Fibroblast of lung (primary cell): ENCODE measurements at places on chromosomes 6 and 20. TPM values are rescaled to one million over a fixed set of nuclear protein-coding genes. Genes with fewer than 3 reads are reported as not detected.

DNA sequence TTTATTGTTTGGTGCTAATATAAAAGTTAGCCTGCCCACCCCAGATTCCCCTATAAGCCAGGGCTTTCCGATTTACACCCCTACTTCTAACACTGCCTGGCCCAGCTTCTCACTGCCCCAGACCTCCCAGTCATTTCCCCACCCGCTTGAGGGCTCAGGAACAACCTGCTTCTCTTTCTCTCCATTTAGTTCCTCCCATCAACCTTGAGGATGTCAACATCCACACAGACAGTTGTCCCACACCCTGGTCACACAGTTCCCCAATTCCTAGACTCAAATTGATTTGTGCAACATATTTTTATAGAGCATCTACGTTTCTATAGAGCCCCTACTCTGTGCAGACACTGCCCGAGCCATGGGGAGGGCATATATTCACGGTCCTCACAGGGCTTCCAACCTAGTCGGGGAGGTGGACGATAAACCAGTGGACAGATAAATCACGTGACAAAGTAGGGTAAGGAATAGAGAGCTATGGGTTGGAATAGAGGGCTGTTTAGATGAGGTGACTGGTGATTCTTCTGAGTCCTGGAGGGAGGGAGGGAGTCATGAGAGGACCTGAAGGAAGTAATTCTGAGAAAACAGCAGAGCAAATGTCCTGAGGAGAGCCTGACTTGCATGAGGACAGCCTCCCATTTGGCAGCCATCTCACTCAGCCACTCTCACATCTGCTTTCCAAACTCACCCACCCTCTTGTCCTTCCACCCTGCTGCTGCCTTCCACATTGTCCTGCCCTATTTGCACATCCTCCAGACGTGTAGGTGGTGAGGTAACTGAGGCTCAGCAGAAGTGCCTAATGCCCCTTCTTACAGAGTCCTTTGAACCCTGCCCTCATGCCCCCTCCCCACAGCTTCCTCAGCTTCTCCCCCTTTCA lies 6.3 kb downstream of the GABRR2 start:
- no peak overlapping the region for H3K4me3 ChIP-seq
- H3K36me3 ChIP-seq: no peaks in the 10 kb centered on the region
- DNase-seq: no peak
- H3K27ac ChIP-seq: no peak overlapping the region
- H3K27me3 ChIP-seq: peaks cover 3% of the 10 kb centered on the region

- no peak overlapping the region for H3K4me3 ChIP-seq
- no peaks in the 10 kb centered on the region for H3K27me3 ChIP-seq
- peaks cover 5% of the 10 kb centered on the region for H3K4me1 ChIP-seq
Observed at GRCh38 chr6:12279322-12280091, 10.7 kb upstream of the EDN1 start.

DNA sequence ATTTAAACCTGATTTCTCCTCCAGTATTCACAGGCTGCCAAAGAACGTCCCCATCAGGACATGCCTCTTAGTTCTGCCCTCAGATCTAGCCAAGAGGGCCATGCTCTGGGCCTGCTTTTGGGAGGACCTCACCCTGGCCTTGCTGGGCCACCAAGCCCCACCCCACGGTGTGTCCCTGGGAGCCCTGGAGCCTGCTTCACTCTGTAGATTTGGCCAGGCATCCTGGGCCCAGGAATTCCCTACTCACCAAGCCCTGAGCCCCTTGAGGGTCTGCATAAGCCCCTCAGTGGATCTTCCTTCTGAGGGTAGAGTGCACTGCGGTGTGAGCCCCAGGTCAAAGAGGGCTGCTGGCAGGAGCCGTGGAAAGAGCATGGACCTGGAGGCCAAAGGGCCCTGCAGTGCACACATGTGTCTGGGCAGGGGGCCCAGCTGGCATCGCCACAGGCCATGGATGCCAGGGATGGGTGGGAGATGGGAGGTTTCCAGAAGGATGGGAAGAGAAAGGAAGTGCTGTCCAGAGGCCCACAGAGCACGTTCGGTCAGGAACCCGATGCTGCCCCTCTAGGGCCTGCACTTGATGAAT lies 98.0 kb downstream of the DACT2 start:
- no peak overlapping the region for H3K27ac ChIP-seq
- no peaks in the 10 kb centered on the region for H3K36me3 ChIP-seq
- H3K27me3 ChIP-seq: no peaks in the 10 kb centered on the region
- DNase-seq: no peak
- no peak overlapping the region for H3K4me3 ChIP-seq

DNA sequence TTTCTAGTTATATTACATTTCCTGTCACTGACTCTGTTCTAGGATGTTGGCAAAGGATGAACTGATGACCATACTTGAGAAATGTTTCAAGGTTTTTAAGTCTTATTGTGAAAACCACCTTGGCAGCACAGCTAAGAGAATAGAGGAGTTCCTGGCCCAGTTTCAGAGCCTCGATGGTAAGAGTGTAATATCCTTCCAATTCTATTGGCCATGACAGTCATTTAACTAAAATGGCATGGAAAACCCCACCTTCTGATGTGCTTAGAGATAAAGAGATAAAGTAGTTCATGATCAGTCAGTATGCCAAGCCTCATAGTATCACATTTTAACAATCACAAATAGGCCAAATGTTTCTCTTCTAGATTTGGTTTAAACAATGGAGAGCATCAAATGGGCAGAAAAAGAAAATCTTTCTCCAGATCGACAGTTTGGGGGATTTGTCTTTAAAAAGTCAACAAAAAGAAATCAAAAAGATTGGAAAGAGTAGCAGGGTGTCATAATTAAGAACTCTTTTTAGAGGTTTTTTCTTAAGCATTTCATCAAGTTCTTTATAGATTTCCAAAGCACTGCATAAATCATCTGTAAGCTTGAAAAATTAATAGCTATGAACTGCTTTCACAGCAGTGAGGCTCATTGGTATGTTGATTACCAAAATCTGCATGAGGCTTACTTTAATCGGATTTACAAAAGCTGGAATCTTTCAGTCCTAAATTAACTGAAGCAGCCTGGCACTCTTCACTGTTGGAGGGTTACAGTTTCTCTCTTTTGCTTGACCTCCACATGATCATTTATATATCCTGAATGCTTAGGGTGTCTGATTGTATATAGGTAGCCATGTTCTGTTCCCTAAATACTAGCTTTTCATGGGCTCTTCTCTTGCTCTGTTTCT lies 48.7 kb downstream of the AKIRIN2 start:
- no peak for DNase-seq
- H3K27ac ChIP-seq: no peak overlapping the region
- no peaks in the 10 kb centered on the region for H3K36me3 ChIP-seq

DNA sequence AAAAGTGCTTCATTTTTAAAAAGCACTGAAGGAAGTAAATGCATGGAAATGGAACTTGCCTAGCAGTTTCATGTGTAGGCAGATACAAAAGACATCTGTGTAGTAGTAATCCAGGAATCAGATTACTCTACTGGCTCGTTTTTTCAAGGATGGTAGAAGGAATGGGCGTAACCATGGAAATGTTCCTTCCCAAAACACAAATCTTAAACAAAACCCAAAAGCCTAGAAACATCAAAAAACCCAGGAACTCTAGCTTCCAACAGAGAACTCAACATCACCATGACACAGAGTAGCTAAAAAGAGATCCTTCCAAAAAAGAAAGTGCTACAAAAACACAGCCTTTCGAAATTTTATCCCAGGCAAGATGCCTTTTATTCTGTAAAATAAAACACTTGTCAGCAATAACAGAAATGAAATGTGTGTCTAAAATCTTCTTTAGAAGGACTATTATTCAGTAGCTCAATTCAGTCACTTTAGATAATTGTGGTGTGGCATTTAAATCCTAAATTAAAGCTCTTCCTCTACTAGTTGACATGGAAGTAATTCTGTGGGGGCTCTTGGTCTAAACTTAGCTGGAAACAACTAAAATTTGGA lies 81.7 kb downstream of the FAM217A start:
- no peaks in the 10 kb centered on the region for H3K36me3 ChIP-seq
- H3K27ac ChIP-seq: no peak overlapping the region
- no peaks in the 10 kb centered on the region for H3K4me1 ChIP-seq
- DNase-seq: peak; percentile 88
- H3K27me3 ChIP-seq: no peaks in the 10 kb centered on the region
- no peak overlapping the region for H3K4me3 ChIP-seq

HLA-DRB5 gene
- not detected in 2 replicates for total RNA-seq

COX4I2 gene
- not detected in 2 replicates for total RNA-seq
